Anterior cingulate cortex (tissue), 58 donors: ENCODE measurements at places on chromosomes 1 and 21.

- no peak for DNase-seq
Observed at GRCh38 chr1:90457985-90458384, 259.1 kb downstream of the BARHL2 start.

DNA sequence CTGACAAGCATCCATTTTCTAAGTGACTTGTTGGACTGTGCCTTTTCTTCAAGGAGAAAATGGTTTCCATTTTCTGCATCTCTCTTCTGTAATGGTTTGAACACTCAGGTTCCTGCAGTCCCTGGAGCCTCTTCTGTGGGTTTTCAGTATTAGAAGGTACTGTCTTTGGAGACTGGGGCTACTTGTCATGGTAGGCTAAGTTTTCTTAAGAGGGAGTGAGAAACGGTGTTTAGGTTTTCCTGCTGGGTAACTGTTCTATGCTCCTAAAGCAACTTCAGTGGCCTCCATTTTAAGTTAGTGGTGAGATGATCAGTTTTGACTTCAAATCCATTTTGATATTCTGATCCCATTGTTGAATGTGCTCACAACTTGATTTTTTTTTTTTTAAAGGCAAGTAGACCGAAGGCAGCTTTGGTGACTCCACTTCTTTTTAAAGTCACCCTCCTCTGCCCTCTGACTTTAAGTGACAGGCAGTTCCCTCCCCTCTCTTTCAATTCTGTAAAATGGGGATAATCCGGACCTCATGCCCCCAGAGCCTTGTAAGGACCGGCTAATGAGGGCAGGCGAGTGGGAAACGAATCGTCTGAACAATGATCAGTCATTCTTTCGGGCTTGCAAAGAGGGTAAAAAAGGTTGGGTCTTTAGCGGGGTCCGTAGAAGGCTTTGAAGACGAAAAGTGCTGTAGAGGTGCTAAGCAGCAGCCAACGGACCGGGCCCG lies 1.0 kb upstream of the ARID1A start:
- DNase-seq: no peak

DNA sequence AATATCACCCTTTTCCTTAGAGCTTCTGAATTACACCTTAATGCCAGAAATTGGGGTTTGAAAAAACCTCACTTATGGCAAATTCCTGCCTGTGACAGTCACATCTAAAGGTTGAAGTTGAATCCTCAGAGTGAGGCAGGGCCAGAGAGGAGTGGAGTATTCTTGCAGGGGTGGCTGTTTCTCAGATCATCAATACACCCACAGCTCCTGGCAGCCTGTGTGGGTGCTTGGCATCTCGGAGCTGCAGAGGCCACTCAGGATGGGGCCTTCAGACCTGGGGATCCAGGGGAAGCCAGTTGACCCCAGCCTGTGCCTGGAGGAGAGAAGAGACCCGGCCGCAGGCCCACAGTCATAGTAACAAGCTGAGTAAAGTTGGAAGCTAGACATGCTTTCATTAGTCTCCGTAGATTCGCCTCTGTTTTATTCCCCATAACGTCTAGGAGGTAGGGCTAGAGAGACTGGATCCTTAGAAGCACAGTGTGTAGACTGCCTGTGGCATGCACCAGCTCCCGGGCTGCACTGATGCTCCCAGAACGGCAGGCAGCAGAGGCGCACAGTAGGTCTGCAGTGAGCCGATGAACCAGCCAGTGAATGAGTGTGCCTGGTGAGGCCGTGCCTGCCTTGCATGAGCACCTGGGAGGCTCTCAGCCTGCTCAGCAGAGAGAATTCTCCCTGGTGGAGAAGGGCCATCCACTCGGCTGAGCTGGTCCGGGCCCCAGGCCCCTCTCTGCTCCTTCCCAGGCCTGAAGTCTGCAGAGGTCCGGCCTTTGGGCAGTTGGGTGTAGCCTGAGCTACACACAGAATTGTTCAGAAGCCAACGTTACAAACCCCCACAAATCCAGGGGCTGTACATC lies 42.9 kb downstream of the TFF3 start:
- DNase-seq: no peak

DNA sequence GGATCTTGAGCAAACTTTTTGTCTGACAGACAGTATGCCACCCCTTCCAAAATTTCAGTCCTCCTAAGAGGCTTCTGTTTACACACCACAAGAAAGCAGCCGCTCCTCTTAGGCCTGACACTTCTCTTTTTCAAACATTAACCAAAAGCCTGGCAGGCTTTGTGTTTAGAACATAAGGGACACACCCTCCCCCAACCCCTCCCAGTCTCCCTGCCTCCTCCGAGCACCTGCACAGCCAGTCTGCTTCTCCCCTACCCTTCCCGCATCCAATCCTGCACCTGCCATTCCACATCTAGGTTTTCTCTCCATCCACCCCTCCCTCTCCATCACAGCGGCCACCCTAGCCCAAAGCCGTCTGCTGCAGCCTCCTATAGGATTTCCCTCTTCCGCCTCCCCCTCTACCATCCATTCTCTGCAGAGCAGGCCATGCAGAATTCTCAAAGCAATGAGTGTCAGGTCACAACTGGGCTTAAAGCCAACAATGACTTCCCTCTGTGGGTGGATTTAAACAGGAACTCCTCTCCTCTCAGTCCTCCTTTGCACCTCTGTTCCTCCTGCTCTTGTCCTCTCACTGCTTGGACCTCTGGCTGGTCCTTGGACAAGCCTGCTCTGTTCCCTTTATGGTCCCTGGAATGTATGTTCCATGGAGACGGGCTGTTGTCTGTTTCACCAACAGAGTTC lies 478.2 kb downstream of the NPHP4 start:
- no peak for DNase-seq

DNA sequence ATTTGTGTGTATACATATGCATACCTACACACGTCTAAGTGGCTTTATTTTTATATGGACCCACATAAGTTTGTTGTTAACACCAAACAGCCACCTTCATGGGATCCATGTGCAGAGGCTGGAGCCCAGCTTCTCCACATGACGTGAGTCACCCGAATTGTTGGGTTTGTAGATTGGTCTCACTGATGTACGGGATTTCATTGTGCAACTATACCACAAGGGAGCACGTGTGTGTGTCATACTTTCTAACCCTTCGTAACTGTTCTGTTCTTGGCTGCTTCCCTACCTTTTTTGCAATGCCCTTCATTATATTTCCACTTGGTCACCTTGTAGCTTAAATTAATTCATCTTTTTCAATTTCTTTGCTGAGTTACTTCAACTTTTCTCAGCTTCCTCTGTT lies 21.0 kb downstream of the SPRTN start:
- no peak for DNase-seq

GRCh38 chr1:233440951-233441401 lies 113.5 kb downstream of the MAP3K21 start:
- no peak for DNase-seq

DNA sequence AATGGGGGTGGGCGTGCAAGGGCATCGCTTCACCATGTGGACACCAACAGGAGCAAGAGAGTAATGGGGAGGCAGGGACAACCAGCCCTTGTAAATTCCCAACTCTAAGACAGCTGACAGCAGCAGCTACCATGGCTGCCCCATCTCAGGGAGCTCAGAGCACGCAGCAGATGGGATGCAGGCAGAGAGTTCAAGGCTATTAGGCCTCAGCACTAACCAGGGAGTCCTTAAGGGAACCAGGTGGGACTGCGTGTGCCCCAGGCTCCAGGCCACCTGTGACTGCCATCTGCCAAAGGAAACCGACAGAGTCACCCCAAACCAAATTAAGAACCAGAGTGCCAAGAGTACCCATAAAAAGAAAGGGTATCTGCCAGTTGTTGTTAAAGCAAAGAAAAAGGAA lies 33.7 kb upstream of the PRDM2 start:
- no peak for DNase-seq

- no peak for DNase-seq
Observed at GRCh38 chr1:245255783-245256182, 101.0 kb downstream of the KIF26B start.

DNA sequence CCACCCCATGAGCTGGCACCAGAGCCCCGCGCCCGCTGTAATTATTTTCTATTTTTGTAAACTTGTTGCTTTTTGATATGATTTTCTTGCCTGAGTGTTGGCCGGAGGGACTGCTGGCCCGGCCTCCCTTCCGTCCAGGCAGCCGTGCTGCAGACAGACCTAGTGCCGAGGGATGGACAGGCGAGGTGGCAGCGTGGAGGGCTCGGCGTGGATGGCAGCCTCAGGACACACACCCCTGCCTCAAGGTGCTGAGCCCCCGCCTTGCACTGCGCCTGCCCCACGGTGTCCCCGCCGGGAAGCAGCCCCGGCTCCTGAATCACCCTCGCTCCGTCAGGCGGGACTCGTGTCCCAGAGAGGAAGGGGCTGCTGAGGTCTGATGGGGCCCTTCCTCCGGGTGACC lies 19.1 kb downstream of the RNF223 start:
- no peak for DNase-seq

- no peak for DNase-seq
Observed at GRCh38 chr1:36084497-36085115, 712 bp downstream of the TEKT2 start.

GRCh38 chr1:41612953-41613352 lies 128.5 kb upstream of the EDN2 start:
- DNase-seq: no peak

- DNase-seq: no peak
Observed at GRCh38 chr1:153932156-153933131, 9.7 kb upstream of the GATAD2B start.

DNA sequence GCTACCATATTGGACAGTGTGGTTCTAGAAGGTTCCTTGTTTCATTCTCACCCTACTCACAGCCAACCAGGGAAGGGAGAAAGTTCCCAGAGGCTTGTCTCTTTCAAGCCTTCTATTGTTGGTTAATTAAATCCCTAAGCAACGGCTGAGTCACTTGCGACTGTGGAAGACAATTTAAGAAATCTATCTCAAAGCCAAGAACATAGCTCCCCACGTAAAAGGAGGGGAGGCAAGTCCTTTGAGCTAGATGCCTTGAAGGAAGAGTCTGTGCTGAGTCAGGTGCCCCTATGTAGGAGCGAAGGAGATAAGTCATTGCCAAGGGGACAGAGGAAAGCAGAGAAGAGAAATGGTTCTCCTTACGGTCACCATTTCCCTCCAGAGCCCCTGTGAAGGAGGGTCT lies 79.4 kb upstream of the PPP2R5A start:
- DNase-seq: no peak
